Left cardiac atrium (tissue), 4 donors: ENCODE measurements at places on chromosomes 16 and 17.

DNA sequence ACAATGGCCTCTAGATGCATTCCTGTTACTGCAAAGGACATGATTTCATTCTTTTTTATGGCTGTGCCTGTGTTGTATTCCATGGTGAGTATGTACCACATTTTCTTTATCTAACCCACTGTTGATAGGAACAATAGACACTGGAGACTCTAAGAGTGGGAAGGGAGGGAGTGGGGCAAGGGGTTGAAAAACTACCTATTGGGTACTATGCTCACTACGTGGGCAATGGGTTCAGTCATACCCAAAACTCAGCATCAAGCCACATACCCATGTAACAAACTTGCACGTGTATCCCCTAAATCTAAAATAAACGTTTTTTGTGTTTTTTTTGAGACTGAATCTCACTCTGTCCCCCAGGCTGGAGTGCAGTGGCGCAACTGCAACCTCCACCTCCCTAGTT, 47.1 kb upstream of the SCNN1B start:
- DNase-seq, result no peak

DNA sequence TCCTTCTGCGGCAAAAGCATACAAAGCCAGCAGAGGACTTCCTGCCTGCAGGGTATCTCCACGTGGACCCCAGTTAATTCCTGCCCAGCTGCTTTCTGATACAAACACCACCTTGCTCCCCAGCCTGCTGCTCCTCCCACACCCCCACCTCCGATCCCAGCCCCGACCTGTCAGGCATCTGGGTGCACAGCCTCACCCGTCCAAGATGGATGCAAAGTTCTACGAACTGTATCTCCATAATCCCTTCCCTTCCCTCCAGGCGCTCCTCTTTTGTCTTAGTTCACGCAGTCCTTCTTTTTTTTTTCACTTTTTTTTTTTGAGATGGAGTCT, 15.6 kb upstream of the FOXJ1 start:
- no peak for DNase-seq

DNA sequence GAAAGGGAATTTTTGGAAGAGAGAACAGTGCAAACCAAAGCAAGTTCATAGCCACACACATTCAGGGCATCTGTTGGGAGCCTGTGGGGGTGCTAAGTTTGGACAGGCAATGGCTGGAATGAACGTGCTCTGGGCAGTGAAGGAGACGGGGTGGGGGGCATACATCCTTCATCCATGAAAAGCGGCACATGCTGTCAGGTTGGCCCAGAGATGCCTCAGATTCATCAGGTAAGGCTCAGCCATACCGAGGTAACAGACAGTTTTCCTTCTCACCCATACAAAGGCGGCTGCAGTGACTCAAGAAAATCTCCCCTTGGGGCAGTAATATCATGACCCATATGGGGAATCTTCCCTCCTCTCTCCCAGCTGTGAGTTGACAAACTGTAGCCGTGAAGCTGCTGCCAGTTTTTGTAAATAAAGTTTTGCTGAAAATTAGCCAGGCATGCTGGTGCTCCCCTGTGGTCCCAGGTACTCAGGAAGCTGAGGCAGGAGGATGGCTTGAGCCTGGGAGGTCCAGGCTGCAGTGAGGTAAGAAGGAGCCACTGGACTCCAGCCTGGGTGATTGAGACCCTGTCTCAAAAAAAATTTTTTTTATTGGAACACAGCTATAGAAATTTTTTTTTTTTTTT, 9.2 kb upstream of the UBALD2 start:
- DNase-seq, result no peak

- no peak for DNase-seq
Measured at GRCh38 chr16:30998852-30999761, 11.3 kb downstream of the STX1B start.

DNA sequence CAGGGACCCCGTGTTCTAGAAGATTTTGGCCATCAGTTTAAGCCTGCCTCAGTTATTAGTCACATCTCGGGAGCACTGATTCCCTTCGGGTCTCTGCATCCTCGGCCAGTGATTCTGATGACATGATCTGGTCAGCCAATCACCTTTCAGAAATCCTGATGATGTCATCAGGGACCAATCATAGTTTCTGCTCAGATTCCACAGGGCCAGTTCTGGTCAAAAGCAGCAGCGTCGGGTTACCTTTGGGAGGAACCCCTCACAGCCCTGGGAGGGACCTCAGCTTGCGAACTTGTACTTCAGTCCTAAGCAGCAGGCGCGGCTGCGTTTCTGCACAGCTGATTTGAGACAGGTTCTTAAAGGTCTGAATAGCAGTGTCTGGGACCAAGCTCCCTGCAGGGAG, 13.9 kb downstream of the KDM8 start:
- DNase-seq, result peak; percentile 37

DNA sequence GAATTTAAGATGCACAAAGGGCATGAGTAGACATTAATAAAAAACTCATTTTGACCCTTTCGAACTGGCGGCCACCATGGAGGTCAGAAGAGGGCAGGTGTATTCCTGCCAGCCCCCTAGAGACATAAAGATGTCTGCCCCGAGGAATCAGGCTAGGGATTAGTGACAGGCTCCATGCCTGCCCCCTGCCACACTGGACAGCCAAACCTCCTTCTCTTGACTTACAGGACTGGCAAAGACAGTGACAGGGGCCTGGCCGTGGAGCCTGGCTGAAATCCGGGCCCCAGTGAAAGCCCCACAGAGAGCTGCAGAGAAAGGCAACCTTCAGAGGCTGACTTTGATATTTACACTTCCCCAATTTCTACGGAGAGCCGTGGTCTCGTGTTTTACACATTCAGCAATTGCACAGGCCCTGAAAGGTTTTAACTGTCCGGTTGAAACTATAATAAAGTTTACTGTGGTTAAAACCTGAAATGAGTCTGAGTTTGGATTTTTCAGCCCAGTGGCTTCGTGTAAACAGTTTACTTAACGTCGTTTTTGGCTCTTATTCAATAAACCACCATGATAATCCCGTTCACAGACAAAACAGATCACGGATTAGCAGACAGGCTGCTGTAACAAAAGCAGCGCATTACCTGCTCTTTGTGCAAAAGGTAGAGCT, 243.9 kb upstream of the MYOCD start:
- DNase-seq, result no peak

GRCh38 chr17:50575581-50576210, 15.2 kb downstream of the CACNA1G start:
- DNase-seq, result no peak

- DNase-seq, result no peak
Measured at GRCh38 chr16:30565526-30565925, 6.0 kb downstream of the ZNF688 start.
